Tibial nerve (tissue), 4 donors: ENCODE measurements at places on chromosomes 7 and 10.
A peak's percentile ranks its signal among the peaks of the same experiment; 100 is the strongest.

DNA sequence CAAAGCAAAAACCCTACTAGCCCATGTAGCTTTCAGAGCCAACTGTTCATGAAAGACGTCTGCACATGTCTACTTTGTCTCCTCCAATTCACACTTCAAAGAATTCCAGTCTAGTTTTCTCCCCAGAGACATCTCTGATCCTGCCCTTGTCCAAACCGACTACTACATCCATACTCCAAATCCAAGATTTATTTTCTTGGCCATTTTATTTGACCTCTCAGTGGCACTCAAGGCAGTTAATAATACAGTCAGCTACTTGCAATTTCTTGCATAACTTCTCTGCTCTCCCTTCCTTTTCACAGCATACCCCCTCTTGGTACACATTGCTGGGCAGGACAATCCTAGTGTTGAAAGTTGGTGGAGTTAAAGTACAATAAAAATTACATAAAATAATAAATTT lies 170.9 kb upstream of the INHBA start:
- no peak for DNase-seq
- H3K27ac ChIP-seq = no peak overlapping the region
- no peaks in the 10 kb centered on the region for H3K4me1 ChIP-seq
- no peaks in the 10 kb centered on the region for H3K27me3 ChIP-seq
- H3K36me3 ChIP-seq = no peaks in the 10 kb centered on the region

DNA sequence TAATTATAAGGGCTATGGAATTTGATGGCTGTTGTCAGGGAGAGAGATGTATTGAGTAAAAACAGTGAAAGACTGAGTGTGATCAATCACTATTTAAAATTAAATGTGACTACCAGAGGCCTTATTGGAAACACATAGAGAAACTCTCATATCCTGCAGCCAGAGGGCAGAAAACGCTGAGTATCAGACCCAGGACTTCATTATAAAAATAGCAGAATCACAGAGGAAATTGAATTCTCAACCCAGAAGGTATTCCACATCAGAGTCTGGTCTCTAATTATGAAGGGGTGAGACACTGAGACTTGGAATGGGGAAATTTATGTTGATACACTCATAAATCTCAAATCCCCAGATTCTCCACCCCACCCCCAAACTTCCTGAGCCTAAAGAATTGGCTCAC lies 69.5 kb upstream of the IL6 start:
- no peak overlapping the region for H3K27ac ChIP-seq
- H3K36me3 ChIP-seq = no peaks in the 10 kb centered on the region
- no peaks in the 10 kb centered on the region for H3K27me3 ChIP-seq

DNA sequence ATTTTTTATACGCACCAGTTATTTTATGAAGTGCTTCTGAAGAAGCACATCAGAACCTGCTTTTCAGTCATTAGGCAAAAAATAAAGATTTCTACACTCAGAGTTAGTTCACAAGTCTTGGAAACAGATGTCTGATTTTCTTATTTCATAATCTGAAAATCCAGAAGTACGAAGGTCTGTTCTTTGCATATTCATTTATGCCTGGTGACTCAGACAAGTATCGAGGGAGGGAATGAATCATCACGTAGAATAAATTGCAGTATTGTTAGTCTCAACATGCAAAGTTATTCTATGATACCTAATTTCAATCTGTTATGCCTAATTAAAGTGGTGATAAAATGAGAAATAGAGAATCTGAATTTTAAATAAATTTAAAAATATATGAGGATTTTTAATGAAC lies 113.6 kb upstream of the SEM1 start:
- DNase-seq = no peak
- H3K27ac ChIP-seq = no peak overlapping the region
- no peaks in the 10 kb centered on the region for H3K27me3 ChIP-seq
- H3K36me3 ChIP-seq = no peaks in the 10 kb centered on the region
- no peak overlapping the region for H3K4me3 ChIP-seq
- H3K4me1 ChIP-seq = no peaks in the 10 kb centered on the region

- no peak overlapping the region for H3K4me3 ChIP-seq
- H3K4me1 ChIP-seq = no peaks in the 10 kb centered on the region
- H3K27me3 ChIP-seq = no peaks in the 10 kb centered on the region
- no peak for DNase-seq
- no peaks in the 10 kb centered on the region for H3K36me3 ChIP-seq
These were observed 88.0 kb downstream of the DOCK1 start for GRCh38 chr10:126993208-126993607.

GRCh38 chr10:46040004-46040403 lies 6.1 kb downstream of the MSMB start:
- no peak for DNase-seq
- no peak overlapping the region for H3K27ac ChIP-seq
- H3K4me3 ChIP-seq = no peak overlapping the region
- no peaks in the 10 kb centered on the region for H3K36me3 ChIP-seq
- H3K27me3 ChIP-seq = peaks cover 5% of the 10 kb centered on the region
- no peaks in the 10 kb centered on the region for H3K4me1 ChIP-seq

GRCh38 chr10:44260286-44260928 lies 124.5 kb downstream of the CXCL12 start:
- H3K4me1 ChIP-seq = no peaks in the 10 kb centered on the region
- no peaks in the 10 kb centered on the region for H3K27me3 ChIP-seq
- no peak overlapping the region for H3K4me3 ChIP-seq
- H3K36me3 ChIP-seq = no peaks in the 10 kb centered on the region
- no peak overlapping the region for H3K27ac ChIP-seq
- no peak for DNase-seq

GRCh38 chr7:91573405-91573804 lies 307.1 kb downstream of the MTERF1 start:
- no peaks in the 10 kb centered on the region for H3K36me3 ChIP-seq
- peaks cover 23% of the 10 kb centered on the region for H3K4me1 ChIP-seq
- DNase-seq = no peak
- no peak overlapping the region for H3K4me3 ChIP-seq
- H3K27me3 ChIP-seq = no peaks in the 10 kb centered on the region

- no peaks in the 10 kb centered on the region for H3K4me1 ChIP-seq
- DNase-seq = peak; percentile 19
- no peaks in the 10 kb centered on the region for H3K27me3 ChIP-seq
- H3K36me3 ChIP-seq = no peaks in the 10 kb centered on the region
- H3K4me3 ChIP-seq = no peak overlapping the region
- no peak overlapping the region for H3K27ac ChIP-seq
These were observed 631.5 kb upstream of the NRP1 start for GRCh38 chr10:33965795-33966581.

- no peaks in the 10 kb centered on the region for H3K4me1 ChIP-seq
- H3K4me3 ChIP-seq = no peak overlapping the region
- H3K36me3 ChIP-seq = no peaks in the 10 kb centered on the region
- DNase-seq = no peak
These were observed 123.3 kb downstream of the PAXIP1 start for GRCh38 chr7:154879629-154880028.

GRCh38 chr10:2610946-2611345 lies 456.4 kb upstream of the PFKP start:
- no peak overlapping the region for H3K27ac ChIP-seq
- no peaks in the 10 kb centered on the region for H3K36me3 ChIP-seq
- H3K27me3 ChIP-seq = no peaks in the 10 kb centered on the region
- no peak for DNase-seq
- no peaks in the 10 kb centered on the region for H3K4me1 ChIP-seq

DNA sequence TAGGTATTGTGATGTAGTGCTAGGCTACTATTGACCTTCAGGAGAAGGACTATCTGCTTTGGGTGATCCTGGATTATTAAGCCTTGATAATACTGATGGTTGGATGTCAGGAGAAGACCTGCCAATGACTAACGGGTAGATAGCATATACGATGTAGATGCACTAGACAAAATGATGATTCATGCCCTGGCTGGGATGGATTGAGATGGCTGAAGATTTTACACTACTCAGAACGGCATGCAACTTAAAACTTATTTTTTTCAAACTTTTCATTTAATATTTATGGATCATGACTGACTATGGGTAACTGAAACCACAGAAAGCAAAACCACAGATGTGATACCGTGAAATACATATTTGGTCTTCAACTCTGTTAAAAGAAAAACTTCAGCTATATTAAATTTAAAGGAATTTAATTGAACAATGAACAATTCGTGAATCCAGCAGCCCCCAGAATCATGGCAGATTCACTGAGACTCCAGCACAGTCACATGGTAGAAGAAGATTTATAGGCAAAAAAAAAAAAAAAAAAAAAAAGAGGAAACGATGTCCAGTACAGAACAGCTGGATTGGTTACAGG lies 124.6 kb upstream of the CDK13 start:
- H3K4me3 ChIP-seq = no peak overlapping the region
- H3K4me1 ChIP-seq = no peaks in the 10 kb centered on the region
- no peak overlapping the region for H3K27ac ChIP-seq
- no peaks in the 10 kb centered on the region for H3K36me3 ChIP-seq

DNA sequence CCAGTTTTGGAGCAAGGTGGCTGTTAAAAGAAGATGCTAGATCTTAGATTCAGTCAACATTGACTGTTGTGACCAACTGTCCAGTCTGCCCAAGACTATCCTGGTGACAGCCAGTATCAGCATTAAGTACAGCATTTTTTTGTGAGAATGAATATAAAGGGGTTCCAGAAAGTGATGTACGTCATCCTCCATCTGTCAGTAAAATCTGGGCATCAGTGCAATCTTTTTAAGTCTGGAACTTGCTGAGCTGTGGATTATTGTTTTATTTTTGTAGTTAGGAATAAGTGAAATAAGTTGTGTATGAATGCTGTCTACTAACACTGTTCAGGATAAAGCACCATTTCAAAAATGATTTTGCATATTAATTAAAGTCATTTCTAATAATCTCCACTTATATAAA lies 1020.0 kb upstream of the GHITM start:
- no peaks in the 10 kb centered on the region for H3K36me3 ChIP-seq
- no peak overlapping the region for H3K27ac ChIP-seq
- no peak for DNase-seq
- H3K27me3 ChIP-seq = no peaks in the 10 kb centered on the region
- no peak overlapping the region for H3K4me3 ChIP-seq
- H3K4me1 ChIP-seq = no peaks in the 10 kb centered on the region

DNA sequence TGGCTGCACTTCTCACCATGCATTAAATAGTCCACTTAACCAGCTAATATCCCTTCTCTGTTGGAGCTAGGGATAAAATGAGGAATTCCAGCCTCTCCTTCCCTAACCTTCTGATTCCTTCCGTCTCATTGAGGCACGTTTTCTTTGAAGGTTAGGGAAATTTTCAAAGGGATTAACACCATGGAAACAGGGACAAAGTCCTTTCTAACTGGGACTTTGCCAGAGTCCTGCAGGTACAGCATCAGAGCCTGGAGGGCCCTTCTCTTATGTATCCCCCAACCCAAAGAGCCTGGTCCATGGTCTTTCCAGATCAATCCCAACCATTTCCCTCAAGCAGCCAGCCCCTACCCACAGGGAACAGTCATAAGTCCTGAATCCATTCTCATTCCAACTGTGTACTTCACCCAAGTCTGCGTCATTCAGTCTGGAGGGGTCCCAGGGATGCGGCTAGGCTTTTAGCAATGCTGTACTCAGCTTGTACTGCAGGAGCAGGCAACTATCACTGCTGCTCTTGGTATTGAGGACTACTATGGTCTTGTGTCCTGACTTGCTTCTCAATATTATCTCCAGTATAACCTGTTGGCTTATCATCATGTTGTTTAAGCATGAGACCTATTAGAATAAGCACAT lies 34.6 kb upstream of the CROT start:
- no peak overlapping the region for H3K27ac ChIP-seq
- no peaks in the 10 kb centered on the region for H3K4me1 ChIP-seq
- no peaks in the 10 kb centered on the region for H3K36me3 ChIP-seq
- DNase-seq = no peak
- H3K27me3 ChIP-seq = no peaks in the 10 kb centered on the region

- H3K4me3 ChIP-seq = no peak overlapping the region
- H3K4me1 ChIP-seq = no peaks in the 10 kb centered on the region
- no peaks in the 10 kb centered on the region for H3K27me3 ChIP-seq
- H3K27ac ChIP-seq = no peak overlapping the region
- peak; percentile 17 for DNase-seq
These were observed 19.8 kb downstream of the CREB5 start for GRCh38 chr7:28432105-28432504.

GRCh38 chr7:41491883-41492471 lies 210.9 kb downstream of the INHBA start:
- H3K36me3 ChIP-seq = no peaks in the 10 kb centered on the region
- no peak overlapping the region for H3K4me3 ChIP-seq
- H3K4me1 ChIP-seq = no peaks in the 10 kb centered on the region
- no peak for DNase-seq
- no peak overlapping the region for H3K27ac ChIP-seq

DNA sequence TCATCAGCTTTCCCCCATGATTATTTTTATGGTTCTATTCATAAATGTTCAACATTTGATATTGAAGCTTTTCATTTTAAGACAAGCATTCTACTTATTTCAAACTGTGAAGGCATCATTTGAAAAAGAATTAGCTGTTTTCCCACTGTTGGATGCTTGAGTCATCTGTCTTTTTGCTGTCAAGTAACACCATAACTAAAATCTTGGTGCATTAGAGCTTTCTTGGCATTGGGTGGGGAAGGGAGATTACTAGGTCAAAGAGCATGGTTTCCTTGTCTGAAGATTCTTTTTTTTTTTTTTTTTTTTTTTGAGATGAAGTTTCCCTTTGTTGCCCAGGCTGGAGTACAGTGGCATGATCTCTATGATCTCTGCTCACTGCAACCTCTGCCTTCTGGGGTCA lies 68.5 kb downstream of the CTBP2 start:
- H3K4me1 ChIP-seq = peaks cover 13% of the 10 kb centered on the region
- no peaks in the 10 kb centered on the region for H3K27me3 ChIP-seq
- no peak overlapping the region for H3K4me3 ChIP-seq
- no peak overlapping the region for H3K27ac ChIP-seq
- H3K36me3 ChIP-seq = peaks cover 12% of the 10 kb centered on the region

DNA sequence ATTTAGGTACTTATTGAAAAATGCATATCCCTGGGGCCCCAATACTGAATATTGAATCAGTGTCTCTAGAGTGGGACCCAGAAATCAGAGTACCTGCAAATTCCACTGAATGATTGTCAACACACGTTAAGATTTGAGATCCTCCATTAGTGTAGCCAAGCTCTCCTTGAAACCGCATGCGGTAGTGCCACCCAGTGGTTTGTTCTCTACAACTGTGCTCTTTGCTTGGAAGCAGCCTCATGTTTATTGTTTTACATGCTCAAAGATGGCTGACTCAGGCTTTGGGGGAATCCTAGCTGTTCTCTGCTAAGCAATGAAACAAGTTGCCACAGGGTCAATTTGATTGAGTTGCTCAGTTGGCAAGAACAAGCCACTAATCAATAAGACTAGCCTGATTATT lies 340.2 kb upstream of the CELF2 start:
- no peaks in the 10 kb centered on the region for H3K4me1 ChIP-seq
- DNase-seq = peak; percentile 66
- no peak overlapping the region for H3K4me3 ChIP-seq
- H3K27ac ChIP-seq = no peak overlapping the region

DNA sequence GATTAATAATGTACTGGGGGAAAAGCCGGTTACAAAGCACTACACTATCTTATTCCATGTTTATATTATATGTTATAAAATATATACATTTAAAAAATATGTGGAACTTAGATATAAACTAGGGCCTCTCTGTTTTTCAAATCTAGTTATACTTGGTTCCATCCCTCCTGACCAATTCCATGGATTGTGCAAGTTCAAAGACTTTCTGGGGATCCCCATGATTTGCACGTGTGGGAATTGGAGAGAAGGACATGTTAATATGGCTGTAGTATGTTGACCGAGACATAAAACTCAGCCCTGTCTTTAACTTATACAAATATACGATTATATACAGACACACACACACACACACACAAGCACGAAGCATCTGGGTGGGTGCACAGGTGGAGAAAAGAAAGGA lies 18.8 kb upstream of the ECHDC3 start:
- H3K27ac ChIP-seq = no peak overlapping the region
- no peaks in the 10 kb centered on the region for H3K4me1 ChIP-seq
- DNase-seq = no peak
- H3K27me3 ChIP-seq = no peaks in the 10 kb centered on the region
- H3K36me3 ChIP-seq = no peaks in the 10 kb centered on the region
- no peak overlapping the region for H3K4me3 ChIP-seq
